Common myeloid progenitor, CD34-positive (primary cell): ENCODE measurements at places on chromosomes 7 and 10.

- DNase-seq, result no peak
Measured at GRCh38 chr7:90445633-90446032, 23.8 kb upstream of the PTTG1IP2 start.

- no peak for DNase-seq
Measured at GRCh38 chr10:35765066-35765527, 123.0 kb upstream of the FZD8 start.

- peak; percentile 56 for DNase-seq
Measured at GRCh38 chr10:49168831-49169500, 19.2 kb downstream of the TMEM273 start.

DNA sequence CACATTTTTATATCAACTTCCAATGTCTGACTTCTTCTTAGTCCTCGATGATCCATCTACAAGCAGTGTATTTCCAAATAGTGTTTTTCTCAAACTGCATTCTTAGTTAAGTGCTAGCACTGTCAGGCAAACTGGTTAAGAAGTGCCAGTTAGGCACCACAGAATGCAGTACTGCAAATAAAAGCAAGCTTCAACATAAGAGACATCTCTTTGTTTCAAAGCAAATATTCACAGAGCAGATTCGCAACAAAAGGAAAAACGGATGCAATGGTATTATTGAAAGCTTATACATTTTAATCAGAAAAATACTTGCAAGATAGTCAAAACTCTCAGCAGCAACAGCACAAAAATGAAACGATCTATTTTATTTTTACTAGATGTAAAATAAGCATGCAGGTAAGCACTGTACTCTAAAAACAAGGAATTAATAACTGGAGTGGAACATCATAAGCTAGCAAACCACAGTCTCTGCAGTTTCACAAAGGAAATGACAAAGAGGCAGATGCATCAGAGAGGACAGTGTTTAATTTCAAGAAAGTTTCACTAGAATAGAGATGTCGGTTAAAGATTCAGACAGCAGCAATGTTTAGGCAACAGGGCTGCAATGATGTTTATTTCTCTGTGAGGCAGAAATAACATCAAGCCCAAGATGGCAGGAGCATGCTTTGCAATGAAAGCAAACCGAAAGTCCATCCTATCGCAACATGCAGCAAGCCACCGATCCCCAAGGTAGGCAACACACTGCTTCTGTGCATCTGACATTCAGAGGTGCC lies 82.0 kb downstream of the FGFR2 start:
- no peak for DNase-seq

- no peak for DNase-seq
Measured at GRCh38 chr10:120424198-120424464, 32.9 kb upstream of the PLPP4 start.

DNA sequence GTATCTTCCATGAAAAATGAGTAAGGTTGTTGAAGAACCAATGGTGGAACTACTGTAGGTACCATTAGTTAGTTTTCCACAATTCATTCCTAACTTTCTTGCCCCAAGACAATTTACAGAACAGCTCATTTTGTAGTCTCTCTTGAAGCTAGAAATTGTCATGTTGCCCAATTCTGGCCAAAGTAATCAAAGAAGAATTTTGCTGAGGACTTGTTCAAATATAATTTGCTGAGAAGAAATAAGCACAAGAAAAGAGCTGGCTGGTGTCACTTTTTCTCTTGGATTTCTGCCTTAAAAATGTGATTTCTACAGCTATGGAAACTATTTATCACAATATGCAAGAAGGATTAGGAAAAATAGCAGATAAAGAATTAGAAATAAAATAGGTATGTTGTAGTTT lies 199.2 kb upstream of the SEMA3A start:
- DNase-seq, result no peak

DNA sequence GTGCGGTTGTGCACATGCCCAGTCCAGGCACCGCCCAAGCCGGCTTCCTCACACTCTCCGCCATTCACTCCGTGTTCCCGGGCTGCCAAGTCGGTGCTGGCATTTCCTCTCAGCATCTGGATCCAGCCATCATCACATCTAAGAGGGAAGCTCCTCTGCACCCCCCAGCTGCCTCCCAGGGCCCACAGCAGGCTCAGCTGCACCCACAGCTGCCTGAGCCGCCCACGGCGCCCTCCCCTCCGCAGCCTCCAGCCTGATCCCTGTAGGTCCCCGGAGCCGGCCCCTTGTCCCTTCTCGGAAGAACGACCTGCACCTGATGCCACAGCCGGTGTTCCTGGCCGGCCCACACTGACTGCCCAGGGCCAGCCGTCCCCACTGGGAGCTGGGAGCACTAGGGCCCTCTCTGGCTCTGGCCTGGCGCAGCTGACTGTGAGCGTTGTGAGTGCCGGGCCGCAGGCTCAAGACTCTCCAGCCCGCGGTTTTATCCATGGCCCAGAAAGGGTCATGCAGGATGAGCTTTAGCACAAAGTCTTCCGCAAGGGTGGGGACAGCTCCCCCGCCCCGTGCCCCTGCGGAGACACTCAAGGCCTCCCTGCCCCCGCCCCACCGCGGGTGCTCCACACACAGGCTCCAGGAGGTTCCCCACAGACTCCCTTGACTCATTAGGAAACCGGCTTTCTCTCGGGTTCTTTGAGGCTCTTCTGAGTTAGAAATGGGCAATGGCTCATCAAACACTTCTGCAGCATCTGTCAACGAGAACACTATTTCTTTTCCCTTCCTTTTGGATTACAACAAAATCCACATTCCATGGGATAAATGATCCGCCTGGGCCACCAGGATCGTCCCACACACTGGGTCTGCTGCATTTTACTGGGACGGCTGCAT lies 31.2 kb downstream of the CFAP46 start:
- DNase-seq, result no peak

GRCh38 chr10:71409516-71410104 lies 12.9 kb downstream of the CDH23 start:
- no peak for DNase-seq
